ENCODE measurements at places on chromosomes 3 and 15. TPM values are rescaled to one million over a fixed set of nuclear protein-coding genes. Genes with fewer than 3 reads are reported as not detected.

Gene PDCD10
- total RNA-seq = 47.7 TPM

Gene TGM4
- total RNA-seq = 0.28 TPM

Gene SCG3
- 12.2 TPM for total RNA-seq

Gene GOLGA6B
- total RNA-seq = not detected

DNA sequence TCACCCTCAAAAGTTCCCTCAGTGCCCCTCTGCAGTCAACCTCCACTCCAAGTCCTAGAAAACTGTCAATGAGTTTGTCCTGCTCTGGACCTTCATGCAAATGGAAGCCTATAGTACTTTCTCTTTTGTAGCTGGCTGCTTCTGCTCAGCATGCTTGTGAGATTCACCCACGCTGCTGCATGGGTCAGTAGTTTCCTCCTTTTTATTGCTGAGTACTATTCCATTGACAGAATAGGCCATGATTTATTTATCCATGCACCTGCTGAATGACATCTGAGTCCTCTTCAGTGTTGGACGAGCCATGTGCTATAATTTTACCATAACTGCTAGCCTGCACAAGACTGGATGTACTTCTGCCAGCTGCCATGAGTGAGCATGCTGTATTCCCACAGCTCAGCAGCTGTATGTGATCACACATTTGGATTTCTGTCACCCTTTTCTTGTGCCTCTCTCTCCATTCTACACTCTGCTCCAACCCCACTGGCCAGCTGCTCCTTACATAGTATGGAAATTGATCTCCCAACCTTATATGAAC, 26.3 kb downstream of the CDCP1 start:
- DNase-seq = no peak

DNA sequence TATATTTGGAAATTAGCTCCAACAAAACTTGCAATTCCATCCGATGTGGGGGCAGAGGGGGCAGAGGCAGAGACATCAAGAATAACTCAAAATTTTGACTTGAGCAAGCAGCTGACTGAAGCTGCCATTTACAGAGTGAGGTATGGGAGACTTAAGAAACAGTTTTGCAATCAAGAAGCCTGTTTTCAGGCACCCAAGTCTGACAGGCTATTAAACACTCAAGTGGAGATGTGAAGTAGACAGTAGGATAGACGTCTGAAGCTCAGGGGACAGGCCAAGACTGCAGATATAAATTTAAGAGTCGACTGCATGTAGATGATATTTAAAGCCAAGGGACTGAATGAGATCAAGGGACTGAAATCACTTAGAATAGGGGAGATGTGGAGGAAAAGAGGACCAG, 9.9 kb upstream of the SH3BP5 start:
- no peak for DNase-seq

DNA sequence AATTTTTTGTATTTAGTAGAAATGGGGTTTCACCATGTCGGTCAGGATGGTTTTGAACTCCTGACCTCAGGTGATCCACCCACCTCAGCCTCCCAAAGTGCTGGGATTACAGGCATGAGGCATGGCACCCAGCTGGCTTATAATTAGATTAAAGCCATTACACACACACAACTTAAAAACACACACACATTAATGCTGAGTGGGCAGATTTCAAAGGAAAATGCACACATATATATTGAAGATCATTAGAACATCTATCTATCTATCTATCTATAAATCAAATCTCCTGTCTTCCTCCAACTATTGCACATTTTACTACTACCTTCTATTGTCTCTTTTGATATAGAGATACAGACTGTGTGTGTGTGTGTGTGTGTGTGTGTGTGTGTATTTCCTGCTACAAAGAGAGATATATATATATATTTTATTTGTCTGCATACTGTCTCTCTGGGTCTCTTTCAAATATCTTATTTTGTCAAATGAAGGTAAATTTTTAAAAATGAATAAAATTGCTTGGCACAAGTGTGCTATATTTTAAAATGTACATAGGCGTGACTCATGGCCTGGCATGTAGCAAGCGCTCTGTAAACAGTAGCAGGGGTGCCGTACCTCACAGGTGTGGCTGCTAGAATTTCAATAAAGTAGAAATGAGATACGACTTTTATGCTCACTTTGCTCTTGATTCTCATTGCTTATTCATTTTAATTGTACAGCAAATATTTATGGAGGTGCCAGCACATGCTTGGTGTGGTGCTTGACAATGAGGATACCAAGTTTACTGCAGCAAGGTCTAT, 655.8 kb downstream of the AGBL1 start:
- DNase-seq = no peak

GRCh38 chr15:86916671-86917360, 837.1 kb downstream of the AGBL1 start:
- DNase-seq = peak; percentile 17

- no peak for DNase-seq
These were observed 43.6 kb upstream of the DCBLD2 start for GRCh38 chr3:98945101-98945524.

GRCh38 chr3:180253283-180253682, 216.5 kb upstream of the PEX5L start:
- DNase-seq = no peak

GRCh38 chr3:10702961-10703740, 112.9 kb upstream of the SLC6A11 start:
- no peak for DNase-seq

DNA sequence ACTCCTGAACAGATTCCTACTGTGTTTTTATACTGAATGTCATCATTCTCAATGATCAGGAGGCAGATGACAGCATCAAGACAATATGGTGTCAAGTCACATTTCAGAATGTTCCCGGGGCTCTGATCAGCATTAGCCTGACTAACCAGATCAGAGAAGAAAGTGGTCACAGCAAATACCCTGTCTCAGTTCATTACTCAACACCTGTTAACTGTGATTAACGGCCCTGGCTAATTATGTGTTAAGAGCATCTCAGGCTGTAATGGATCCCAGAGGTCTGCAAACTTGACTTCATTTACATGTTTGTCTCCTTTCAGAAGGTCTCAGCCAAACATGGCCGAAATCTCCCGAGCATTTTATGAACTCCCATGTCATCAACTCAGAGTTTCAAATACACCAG, 833.7 kb downstream of the FHIT start:
- DNase-seq = no peak

DNA sequence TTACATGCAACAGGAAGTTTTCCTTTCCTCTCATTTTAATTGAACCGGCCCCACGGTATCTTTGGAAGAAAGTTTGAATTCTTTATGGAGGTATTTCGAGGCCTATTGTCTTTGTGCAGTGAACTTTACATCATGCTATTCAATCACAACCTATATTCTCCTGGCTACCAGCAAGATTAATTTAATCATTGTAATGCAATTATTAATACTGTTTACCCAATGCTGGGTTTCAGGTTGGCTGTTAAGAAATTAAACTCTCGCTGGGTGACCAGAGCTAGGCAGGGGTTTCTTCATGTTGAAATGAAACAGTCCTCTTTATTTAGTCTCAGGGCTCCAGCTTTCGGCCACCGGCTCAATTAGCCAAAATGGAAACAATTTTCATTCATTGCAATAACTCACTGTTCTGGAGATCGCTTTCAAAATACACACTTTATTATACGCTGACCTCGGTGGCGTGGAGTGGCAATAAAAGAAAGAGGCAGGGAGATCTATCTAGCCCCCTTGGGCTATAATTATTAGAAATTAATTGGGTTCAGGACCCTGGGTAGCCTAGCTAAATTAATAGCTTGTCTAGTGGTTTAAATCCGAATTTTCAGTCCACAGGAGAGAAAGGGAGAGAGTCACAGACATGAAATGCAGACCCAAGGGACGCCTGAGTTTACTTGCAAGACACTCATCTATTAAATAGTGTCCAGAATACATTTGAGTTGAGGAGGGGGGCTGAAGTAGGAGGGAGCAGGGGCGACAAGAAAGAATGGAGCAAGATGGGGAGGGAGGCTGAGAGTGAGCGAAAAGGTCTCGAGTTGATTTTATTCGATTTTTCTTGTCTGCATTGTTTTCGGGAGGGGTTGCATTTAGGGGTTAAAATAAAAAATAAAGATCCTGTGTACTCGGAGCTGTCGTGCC, 3.9 kb upstream of the MECOM start:
- no peak for DNase-seq

DNA sequence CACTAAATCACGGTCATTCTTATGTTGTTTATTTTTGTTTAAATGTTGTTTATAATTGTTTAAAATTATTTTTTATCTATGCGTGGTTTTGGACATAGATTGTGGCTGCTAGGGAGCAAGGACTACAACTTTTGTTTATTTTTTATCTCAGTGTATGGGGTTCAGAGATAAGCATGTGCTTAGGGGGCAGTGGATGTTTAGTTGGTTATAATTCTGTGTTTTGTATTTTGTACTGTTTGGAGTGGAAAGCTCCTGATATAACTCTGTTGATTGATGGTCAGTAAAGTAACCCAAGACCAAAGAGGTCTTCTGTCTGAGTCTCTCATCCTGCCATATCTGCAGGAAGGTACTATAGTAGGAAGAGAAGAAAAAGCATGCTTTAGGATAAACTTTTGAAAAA, 36.5 kb upstream of the NPHP3 start:
- DNase-seq = no peak

DNA sequence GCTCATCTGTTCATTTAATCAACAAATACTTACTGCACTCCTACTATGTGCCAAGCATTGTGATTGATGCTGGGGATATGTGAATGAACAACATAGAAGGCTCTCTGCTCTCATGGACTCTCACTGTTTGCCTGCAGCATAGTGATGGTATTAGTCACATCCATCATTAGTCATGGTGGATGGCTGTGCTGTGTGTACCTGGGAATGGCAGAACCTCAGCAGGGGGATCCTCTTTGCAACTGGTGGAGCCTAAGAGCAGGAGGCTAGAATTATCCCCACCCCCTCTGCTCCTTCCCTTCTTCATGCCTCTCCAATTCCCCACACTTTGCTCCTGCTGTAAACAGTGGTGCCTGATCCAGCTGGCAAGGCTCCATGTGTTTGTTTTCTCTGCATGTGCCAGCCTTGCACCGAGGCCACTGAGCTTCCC, 20.5 kb downstream of the BOC start:
- no peak for DNase-seq

DNA sequence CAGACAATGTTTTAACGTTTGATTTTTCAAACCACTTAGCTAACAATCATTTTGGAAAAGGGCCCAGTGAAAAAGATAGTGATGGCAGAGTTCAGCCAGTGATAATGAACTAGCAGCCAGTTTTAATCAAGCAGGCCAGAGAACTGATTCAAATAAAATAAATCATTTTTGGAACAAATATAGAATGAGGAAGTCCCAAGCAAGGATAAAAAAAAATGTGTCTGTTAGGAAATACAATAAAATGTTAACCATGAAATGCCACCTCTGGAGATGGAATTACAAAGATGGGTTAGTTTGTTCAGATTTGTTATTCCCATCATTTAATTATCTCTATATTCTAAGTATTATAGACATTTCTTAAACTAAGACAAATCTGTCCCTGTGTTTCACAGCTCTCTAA, 1.1 kb downstream of the HERC1 start:
- no peak for DNase-seq
